ENCODE measurements at places on chromosomes 1 and 21. TPM values are rescaled to one million over a fixed set of nuclear protein-coding genes. Genes with fewer than 3 reads are reported as not detected.

Gene ZC3H11A
- 102 TPM for total RNA-seq

Gene S100A16
- total RNA-seq, result 726 TPM

Gene NR1I3
- not detected for total RNA-seq

Gene SPATA21
- not detected for total RNA-seq

Gene TGFB2
- 65.5 TPM for total RNA-seq

Gene TMEM269
- total RNA-seq, result not detected

Gene MAP7D1
- total RNA-seq, result 136 TPM

Gene AIM2
- total RNA-seq, result not detected

Gene LCE2B
- total RNA-seq, result not detected

Gene CLCA4
- not detected for total RNA-seq

Gene LCE5A
- not detected for total RNA-seq

Gene ASPM
- 77.6 TPM for total RNA-seq
